ENCODE measurements at places on chromosomes 16 and 17.

DNA sequence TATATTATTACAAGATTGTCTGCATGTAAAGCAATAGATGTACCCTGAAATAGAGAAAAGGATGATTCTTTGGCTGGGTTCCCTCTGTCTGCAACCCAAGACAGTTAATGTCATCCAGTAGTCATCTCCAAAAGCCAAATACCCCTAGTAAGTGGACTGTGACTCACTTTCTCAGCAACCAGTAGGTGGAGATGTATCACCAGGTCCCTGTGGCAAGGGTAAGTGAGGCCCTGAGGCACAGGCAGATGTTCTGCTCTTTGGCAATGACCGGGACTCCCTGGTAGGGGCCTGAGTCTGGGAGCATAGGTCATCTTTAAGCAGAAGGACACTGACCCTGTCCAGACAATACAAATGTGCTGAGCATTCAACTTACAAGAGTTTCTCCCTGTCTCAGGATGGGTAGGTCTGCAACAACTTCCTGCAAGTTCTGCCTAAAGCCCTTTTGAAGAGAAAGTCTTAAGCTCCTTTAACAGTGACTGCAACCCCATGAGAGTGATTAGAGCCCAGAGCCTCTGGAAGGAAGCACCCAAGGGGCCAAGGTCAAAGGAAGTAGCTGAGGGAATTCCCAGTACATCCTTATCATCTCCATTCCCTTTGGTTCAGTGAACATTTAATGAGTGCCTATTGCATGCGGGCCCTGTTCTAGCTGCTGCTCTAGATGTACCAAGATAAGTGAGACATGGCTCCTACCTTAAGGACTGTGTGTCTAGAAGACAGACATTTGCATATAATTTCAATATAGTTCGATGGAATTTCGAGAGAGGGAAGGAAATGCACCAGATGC is 31.9 kb downstream of the PMP22 start:
- DNase-seq = no peak

DNA sequence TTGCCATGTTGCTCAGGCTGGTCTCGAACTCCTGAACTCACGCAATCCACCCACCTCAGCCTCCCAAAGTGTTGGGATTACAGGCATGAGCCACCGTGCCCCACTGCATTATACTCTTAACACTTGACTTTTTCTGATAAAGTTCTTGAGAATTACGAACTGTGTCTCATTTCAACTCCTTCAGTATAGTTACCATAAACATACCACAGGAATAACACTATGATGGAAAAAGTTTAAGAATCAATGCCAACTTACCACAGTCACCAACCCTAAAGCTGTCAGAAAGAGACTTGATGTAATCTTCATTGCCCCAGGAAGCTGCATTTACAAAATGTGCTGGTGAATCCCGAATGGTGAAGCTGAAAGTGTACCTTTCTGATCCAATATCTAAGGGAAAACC is 10.2 kb downstream of the MEIOB start:
- no peak for DNase-seq

DNA sequence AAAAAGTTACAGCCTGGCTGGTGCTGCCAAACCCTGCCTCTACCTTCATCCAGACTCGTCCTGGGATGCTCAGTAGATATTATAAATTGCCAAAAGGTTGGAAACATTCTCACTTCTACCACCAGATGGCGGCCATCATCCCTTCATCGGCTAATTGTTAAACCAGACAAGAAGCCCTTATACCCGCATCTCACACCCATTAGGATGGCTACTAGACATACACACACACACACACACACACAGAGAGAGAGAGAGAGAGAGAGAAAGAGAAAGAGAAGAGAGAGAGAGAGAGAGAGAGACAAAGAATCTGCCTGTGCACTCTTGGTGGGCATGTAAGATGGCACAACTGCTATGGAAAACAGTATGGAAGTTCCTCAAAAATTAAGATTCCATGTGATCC is 15.0 kb upstream of the SCIMP start:
- DNase-seq = peak; percentile 88

DNA sequence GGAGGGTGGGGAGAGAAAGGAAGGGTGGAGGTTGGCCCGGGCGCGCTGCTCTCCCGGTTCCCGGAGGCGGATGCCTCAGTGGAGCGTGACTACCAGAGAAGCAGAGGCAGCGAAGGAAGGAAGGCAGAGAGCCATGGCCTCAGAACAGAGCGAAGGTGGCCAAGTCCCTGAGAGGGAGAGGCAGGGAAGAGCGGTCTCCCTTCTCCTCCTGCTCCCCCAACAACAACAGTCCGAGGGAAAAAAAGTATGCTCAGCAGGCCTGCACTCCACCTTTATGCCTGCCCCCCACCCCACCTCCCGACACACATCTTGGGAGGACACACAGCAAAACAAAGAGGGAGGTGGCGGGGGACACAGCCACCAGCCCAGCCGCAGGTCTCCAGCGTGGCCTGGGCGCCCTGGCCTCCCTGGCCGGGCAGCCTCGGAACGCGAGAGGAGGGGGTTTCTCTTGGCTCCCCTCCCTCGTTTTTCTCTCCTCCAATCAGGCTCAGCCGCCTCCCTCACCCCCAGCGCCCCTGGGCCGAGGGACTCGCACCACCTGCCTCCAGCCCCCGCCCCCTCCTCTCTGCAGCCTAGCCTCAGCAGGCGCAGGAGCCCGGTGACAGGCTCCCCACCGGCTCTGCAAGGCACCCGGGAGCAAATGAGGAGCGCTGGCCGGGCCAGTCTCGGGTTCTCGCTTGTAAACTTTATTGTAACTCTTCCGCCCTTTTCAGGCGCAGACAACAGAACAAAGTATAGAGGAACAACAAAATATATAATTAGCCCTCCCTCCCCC is 1.1 kb upstream of the HOXB7 start:
- peak; percentile 53 for DNase-seq

GRCh38 chr17:68228817-68229570 is 18.8 kb upstream of the AMZ2 start:
- no peak for DNase-seq

DNA sequence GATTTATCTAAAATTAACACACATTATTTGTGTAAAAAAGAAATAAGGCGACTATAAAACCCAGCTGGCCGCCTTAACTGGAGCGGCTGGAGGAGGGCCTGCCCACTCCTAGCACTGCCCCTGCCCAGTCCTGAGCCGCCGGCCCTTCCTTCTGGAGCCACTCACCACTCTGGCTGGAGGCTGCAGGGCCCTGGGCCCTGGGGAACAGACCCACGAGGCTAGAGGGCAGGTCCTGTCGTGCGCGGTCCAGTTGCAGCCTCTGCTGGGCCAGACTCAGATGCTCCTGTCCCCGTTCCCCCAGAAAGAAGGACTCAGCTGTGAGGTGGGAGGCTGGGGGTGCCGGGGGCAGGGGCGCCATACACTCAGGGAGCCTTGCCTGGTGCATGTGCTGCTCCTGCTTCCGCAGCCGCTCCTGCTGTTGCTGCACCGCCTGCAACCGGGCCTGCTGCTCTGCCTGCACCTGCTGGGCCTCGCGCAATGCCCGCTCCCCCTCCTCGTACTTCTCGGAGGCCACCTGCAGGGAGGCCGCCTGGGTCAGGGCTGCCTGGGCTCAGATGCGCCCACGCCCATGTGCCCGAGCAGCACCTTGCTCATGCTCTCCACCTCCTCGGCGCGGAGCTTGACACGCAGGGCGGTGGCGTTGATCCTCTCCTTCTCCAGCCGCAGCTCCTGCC is 9.0 kb upstream of the MRPL38 start:
- no peak for DNase-seq

DNA sequence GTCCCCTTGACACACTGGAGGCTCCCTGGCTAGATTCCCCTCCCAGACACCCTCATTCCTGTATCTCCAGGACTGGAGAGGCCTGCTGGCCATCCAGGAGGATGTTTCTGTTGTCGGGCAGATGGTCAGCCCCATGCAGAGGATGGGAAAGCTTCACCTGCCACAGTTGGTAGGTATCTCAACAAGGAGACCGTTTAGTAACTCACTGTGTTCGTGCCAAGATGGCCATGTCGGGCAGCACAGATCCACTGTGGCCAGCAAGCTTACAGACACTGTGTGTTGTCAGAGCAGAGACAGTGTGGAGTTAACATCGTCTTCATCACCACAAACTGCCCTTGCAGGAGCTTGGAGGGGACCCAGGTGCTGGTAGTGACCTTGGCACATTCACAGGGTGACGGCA is 390.9 kb downstream of the SEC14L1 start:
- DNase-seq = no peak

DNA sequence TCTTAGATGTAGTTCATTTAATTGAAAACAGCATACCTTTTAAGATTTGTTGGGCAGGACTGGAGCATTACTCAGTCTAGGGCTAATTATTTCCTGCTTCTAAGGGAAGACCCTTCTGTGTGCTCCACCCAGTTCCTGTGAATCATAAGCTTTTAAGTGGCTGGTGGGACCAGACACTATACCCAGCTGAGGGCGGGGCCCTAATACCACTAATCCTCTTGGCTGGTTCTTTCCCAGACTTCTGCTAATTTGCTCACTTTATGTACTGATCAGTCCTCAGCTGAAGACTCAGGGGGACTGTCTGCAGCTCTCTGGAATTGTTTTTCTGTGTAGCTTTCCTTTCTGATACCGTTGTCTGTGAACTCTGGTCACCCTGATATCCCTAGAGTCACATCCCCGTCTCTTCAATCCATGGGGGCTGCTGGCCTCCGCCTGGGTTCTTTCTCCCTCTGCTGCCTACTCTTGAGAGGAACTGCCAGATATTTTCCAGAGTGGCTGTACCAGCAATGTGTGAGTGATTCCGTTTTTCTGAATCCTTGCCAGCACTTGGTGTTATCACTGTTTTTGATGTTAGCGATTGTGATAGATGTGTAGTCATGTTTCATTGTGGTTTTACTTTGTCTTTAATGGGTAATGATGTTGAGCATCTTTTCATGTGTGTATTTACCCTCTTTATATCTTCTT is 35.1 kb downstream of the MFSD11 start:
- peak; percentile 45 for DNase-seq

DNA sequence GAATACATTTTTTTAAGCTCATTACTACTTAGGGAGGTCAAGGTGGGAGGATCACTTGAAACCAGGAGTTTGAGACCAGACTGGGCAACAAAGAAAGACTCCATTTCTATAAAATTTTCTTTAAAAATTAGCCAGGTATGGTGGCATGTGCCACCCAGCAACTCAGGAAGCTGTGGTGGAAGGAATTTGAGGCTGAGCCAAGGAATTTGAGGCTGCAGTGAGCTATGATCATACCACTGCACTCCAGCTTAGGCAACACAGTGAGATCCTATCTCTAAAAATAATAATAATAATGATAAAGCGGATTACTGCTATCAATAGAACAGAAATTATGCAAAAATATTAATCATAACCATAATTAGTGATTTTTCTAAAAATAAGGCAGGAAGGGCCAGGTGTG is 170.3 kb downstream of the COPRS start:
- DNase-seq = no peak

GRCh38 chr16:19392352-19392751 is 25.3 kb upstream of the TMC5 start:
- DNase-seq = no peak

- no peak for DNase-seq
Observed at GRCh38 chr16:89434490-89434889, 55.9 kb downstream of the ANKRD11 start.

DNA sequence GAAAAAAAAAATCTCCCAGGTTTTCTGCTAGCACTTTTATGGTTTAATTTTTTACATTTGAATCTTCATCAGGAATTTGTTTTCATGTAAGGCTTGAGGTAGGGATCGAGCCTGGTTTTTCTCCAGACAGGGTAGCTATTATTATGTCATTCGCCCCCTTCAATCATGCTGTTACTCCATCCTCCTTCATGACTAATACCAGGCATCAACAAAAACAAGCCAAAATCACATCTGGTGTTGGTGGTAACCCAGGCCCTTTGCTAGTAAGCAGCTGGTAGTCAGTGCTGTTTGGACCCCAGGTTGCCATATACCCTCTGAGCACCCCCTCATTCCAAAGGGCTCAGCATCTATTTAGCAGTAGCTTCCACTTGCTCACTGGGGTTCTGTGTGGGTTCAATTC is 29.5 kb downstream of the DRC3 start:
- no peak for DNase-seq

- peak; percentile 78 for DNase-seq
Observed at GRCh38 chr17:57085448-57086068, 512 bp downstream of the AKAP1 start.

All from adrenal gland (tissue), 19 donors.